CD4-positive, alpha-beta T cell treated with Interleukin-1 beta for 1 hour (primary cell): ENCODE measurements at places on chromosomes 6 and 20.

DNA sequence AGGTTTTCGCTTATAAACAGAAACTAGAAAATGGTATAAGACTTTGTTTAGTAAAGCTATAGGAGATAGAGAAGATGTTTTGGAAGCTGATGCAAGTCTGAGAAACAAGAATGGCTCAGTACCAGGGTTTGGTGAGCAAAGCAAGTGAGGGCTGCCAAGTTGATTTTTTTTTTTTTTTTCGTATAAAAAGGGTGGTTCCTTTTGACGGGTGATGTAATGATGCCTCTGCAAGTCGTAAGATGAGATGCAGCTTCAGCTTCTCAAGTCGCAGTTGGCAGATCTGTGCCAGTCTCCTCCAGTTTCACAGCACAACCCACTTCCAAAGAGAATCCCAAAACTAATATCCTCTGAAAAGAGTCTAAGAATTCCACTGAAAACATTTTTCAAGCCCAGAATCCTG lies 252.8 kb upstream of the CDH4 start:
- DNase-seq: no peak

- no peak for DNase-seq
Observed at GRCh38 chr6:82025271-82025670, 222.3 kb downstream of the IBTK start.

GRCh38 chr6:109059571-109060021 lies 35.0 kb downstream of the SESN1 start:
- DNase-seq: peak; percentile 65

DNA sequence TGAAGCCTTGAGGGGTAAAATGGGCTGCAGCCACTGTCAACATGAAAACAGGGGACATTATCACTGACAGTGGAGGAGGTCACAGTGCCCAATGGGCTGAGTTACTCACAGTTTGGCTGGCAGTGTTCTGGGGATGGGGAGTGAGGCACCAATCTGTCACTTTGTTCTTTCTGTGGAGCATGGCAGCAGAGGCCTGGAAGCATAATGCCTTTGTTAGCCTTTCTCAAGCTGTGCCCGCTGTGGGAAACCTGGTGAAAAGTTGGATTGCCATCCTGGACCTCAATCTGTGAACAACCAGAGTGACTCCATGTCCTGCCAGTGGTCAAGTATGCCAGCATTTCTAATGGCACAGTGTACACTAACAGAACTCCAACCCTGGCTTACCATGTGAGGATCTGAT lies 143.6 kb downstream of the OR2B2 start:
- no peak for DNase-seq

DNA sequence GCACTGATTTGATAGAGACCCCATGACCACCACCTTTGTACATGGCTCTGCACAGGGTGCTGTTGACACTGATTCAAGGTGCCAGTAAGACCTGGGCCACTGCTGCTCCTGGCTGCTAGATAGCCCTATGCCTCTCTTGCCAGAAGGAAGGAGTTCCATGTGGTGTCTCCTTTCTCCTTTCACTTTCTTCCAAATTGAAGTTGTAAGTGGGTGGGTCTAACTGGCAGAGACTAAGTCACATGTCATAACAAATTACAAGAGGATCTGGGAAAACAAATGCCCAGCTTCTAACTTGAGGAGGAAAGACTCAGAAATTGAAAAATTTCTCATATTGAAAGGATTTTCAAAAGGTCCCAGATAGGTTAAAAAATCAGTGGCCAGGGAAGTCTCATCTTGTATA lies 116.8 kb downstream of the TFAP2B start:
- no peak for DNase-seq

DNA sequence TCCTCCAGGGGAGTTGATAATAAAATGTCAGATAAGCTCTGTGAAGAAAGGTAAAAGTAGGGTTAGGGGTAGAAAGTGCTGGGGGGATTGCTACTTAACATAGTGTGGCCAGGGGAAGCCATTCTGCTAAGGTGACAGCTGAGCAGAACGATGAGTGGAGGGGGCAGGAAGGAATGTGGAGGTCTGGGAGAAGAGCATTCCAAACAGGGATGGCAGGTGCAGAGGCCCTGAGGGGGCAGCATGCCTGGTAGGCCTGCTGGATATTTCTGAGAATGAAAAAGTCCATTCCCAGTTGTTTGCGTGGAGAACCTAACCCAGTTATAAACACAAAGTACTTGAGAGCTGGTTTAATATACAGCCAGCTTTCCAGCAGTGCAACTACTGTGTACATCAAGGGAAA lies 9.3 kb downstream of the GFRA4 start:
- no peak for DNase-seq

- no peak for DNase-seq
Observed at GRCh38 chr20:53133628-53134027, 161.5 kb downstream of the TSHZ2 start.

DNA sequence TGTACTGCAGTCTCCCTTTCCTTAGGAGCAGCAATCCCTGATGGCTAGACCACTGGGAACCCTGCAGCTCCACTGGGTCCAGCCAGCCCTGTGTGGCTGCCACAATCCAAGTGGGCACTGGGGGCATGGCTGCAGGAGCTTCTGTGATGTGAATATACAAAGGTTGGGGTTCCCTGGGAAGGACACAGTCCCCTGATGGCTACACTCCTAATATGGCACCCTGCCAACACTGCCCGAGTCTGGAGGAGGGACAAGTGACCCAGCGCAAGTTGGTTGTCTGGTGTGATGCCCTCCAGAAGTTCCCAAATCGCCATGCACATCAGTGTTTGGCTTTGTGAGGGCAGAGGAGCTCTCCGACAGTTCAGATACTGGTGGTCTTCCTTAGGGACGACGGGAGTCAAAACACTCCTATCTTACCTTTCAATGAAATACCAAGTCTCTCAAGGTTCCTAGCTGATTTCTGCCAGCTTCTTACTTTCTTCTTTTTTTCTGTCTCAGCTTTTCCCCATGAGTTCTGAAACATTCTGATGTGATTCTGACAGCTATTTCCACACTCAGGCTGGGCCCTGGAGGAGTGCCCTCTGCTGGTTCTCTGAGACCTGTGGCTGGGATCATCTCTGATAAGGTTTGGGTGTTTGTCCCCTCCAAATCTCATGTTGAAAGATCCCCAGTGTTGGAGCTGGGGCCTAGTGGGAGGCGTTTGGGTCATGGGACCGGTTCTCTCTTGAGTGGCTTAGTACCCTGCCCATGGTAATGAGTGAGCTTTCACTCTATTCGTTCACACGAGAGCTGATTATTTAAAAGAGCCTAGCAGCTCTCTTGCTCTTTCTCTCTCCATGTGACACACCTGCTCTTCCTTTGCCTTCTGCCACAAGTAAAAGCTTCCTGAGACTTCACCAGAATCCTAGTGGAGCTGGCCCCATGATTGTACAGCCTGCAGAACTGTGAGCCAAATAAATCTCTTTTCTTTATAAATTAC lies 15.5 kb upstream of the ZFP57 start:
- DNase-seq: no peak

DNA sequence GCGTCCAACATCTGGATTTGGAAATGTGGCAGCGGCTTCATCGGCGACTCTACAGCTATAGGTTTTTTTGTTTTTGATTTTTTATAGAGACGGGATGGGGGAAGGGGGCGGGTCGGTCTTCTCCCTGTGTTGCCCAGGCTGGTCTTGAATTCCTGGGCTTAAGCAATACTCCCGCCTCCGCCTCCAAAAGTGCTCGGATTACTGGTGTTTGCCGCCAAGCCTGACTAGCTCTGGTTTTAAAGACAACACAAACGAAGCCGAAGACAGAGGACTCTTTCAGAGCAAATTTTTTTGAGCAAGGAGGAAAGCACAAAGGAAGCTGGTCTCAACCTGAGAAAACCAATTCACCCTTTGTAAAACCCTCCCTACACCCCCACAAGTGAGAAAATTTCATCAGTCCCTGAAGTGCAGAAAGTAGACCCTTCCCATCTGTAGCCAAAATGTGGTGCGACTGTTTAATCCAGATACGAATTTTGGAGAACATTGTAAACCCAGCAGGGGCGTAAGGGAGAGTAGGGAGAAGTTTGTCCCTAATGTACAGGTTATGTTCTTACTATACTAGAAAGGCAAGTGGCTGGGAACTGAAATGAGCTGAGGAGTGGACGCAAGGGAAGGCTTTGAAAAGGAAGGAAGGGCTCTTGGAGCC lies 185.9 kb downstream of the TRIM27 start:
- no peak for DNase-seq

- DNase-seq: no peak
Observed at GRCh38 chr6:35328108-35328723, 14.1 kb upstream of the PPARD start.

DNA sequence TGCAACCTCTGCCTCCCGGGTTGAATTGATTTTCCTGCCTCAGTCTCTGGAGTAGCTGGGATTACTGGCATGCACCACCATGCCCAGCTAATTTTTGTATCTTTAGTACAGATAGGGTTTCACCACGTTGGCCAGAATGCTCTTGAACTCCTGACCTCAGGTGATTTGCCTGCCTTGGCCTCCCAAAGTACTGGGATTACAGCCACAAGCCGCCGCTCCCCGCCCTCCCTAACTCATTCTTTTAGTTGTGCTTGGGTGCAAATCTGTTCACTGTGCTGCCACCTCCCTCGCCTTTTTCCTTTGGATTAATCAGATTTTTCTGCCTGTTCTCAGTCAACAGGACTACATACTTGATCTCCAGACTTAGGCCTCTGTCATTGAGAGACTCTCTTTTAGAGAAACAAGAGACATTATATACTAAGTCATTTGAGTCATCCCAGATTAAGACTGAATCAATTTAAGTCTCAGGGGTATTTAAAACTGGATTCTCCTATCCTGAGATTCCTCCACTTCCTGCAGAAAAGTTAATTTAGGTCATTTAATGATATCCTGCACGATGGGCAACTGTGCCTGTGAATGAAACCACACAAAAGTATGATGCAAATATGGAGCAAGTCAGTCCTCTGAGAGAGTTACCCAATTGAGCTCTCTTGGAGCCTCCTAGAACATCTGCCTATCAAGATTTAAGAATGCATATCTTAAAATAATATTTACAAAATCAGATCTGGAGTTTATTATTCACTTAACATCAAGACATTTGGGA lies 136.1 kb upstream of the THEMIS start:
- no peak for DNase-seq

GRCh38 chr6:135212020-135212806 lies 31.1 kb downstream of the MYB start:
- no peak for DNase-seq

DNA sequence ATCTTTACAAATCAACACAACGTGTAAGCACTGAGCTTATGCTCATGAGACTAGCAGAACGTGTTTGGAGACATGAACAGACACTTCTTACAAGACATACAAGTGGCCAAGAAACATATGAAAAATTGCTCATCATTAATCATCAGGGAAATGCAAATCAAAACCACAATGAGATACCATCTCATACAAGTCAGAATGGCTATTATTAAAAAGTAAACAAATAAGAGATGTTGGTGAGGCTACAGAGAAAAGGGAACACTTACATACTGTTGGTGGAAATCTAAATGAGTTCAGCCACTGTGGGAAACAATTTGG lies 327.9 kb upstream of the SOX4 start:
- DNase-seq: no peak

DNA sequence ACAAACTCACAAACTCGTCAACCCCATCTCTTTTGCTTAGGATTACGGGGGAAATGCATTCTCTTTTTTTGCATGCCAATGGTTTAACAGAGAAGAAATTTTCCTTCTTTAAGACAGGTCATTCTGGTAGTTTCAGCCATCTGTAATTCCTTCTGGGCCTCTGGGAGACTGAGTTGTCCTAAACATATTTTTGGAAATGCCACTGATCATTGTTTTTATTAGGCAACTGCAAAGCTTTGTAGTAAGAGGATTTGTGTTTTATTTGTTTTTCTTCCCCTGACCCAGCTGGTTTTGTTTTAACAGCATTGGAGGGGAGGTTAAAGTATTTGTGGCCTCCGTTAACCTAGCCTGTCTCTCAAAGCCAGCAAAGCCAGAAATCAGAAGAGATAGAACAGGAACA lies 73.1 kb upstream of the ISM1 start:
- no peak for DNase-seq

DNA sequence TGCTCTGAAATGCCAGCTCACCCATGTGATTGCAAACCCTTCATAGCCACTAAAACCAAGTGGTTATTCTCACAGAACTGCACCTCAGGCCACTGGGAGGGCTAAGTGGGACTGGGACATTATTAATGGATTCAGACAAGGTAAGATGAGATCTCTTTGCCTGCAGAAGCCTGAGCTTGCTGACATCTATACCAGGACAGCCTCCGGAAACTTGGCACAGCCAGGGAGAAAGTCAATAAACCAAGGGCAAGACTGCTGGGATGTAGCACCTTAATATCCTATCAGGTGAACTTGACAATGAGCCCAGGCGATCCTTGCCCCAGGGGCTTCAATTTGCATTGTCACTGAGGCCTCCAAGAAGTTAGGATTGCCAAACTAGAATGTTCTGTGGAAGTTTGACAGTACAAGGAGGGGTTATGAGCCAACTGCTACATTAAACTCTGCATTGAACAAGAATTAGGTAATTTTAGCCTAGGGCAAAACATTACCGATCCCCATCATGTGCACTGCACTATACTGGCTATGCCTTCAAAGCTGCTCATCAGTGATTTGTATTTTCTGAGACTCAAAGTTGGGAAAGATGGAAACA lies 60.1 kb upstream of the RALGAPA2 start:
- DNase-seq: no peak

DNA sequence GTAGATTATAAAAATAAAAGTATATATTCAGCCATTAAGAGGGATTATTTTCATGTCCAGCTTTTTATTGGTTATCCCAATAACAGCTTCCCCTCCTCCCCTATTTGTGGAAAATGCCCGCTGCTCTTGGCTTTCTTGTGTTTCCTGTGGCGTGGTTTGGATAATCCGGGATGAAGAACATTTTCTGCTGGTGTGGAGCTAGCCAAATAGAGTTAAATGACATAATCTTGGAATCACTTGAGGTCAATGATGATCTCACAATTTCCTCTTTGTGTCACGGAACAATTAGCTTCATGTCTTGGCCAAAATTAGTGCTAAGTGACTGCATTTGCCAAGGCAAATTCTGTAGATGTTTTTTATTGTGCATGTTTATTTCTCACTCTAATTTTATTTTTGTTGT lies 394.0 kb downstream of the LAMA2 start:
- DNase-seq: no peak

- DNase-seq: no peak
Observed at GRCh38 chr6:130134582-130134981, 88.2 kb downstream of the SAMD3 start.

- DNase-seq: no peak
Observed at GRCh38 chr6:128487746-128488145, 32.7 kb downstream of the PTPRK start.
